ENCODE measurements at places on chromosomes 5 and 9. TPM values are rescaled to one million over a fixed set of nuclear protein-coding genes. Genes with fewer than 3 reads are reported as not detected.

BNC2 gene
- 33.9 TPM for total RNA-seq

MRPS27 gene
- 87.8 TPM for total RNA-seq

SHC3 gene
- total RNA-seq, result 25.5 TPM

WDR31 gene
- 1.3 TPM for total RNA-seq

CDC14B gene
- 16.6 TPM for total RNA-seq

CCDC183 gene
- total RNA-seq, result 0.37 TPM

MYOZ3 gene
- total RNA-seq, result not detected

SAP30L gene
- total RNA-seq, result 32.5 TPM

SPINK7 gene
- total RNA-seq, result not detected

EDIL3 gene
- total RNA-seq, result 4.8 TPM

AGXT2 gene
- not detected for total RNA-seq

VCAN gene
- total RNA-seq, result 151 TPM

MARCOL gene
- not detected for total RNA-seq

PFN3 gene
- total RNA-seq, result not detected

SLC25A2 gene
- 0.50 TPM for total RNA-seq

PCDHB1 gene
- total RNA-seq, result not detected

LMAN2 gene
- total RNA-seq, result 332 TPM

PCDHB7 gene
- total RNA-seq, result 0.11 TPM

DMGDH gene
- total RNA-seq, result 3.6 TPM

DOCK8 gene
- 0.89 TPM for total RNA-seq

DHX29 gene
- 38.6 TPM for total RNA-seq

PGM5 gene
- 74.4 TPM for total RNA-seq

CAMK2A gene
- total RNA-seq, result 1.8 TPM

PRDM9 gene
- total RNA-seq, result not detected

TSSK1B gene
- 0.11 TPM for total RNA-seq

ANAPC2 gene
- total RNA-seq, result 29.9 TPM

PCDHB6 gene
- under 0.01 TPM for total RNA-seq

ZNF618 gene
- 11.4 TPM for total RNA-seq

LCN2 gene
- total RNA-seq, result not detected

LRRC14B gene
- not detected for total RNA-seq

PCDHAC2 gene
- 1.9 TPM for total RNA-seq

GABRA1 gene
- total RNA-seq, result not detected

SLC4A9 gene
- not detected for total RNA-seq

HAPLN1 gene
- 0.37 TPM for total RNA-seq

FAM170A gene
- 0.11 TPM for total RNA-seq

RGS3 gene
- total RNA-seq, result 44.2 TPM

GARIN3 gene
- total RNA-seq, result not detected
